ENCODE measurements at places on chromosomes 6 and 20. TPM values are rescaled to one million over a fixed set of nuclear protein-coding genes. Genes with fewer than 3 reads are reported as not detected.

The DPPA5 gene
- total RNA-seq, result not detected

The TBX18 gene
- not detected for total RNA-seq

The TRAPPC3L gene
- total RNA-seq, result not detected

The NOL4L gene
- total RNA-seq, result 27.8 TPM

The C6orf47 gene
- total RNA-seq, result 21.6 TPM

The B4GALT5 gene
- total RNA-seq, result 23.4 TPM

The ZBTB24 gene
- total RNA-seq, result 25.5 TPM

The GSTA1 gene
- total RNA-seq, result not detected

The MDFI gene
- not detected for total RNA-seq

The GPR63 gene
- 3.9 TPM for total RNA-seq

The CDH26 gene
- total RNA-seq, result 0.43 TPM

The COQ3 gene
- 9.7 TPM for total RNA-seq

The LRFN2 gene
- total RNA-seq, result 0.16 TPM

The ACSS2 gene
- total RNA-seq, result 44.5 TPM

The BTN2A1 gene
- total RNA-seq, result 25.5 TPM

The KCNQ5 gene
- total RNA-seq, result 15.7 TPM

The TBXT gene
- not detected for total RNA-seq

The MACROD2 gene
- total RNA-seq, result not detected

The SLC22A16 gene
- total RNA-seq, result 0.18 TPM

The LST1 gene
- total RNA-seq, result 33.1 TPM

The HCRTR2 gene
- total RNA-seq, result not detected

The CTCFL gene
- total RNA-seq, result not detected

The AURKA gene
- 62.9 TPM for total RNA-seq

The FILIP1 gene
- not detected for total RNA-seq

The RAB44 gene
- total RNA-seq, result 0.07 TPM

The LAMA4 gene
- total RNA-seq, result not detected

The ADA gene
- total RNA-seq, result 85.7 TPM

The FGD2 gene
- 2.0 TPM for total RNA-seq

The MMS22L gene
- total RNA-seq, result 60.9 TPM

The DDO gene
- not detected for total RNA-seq

The BNIP5 gene
- total RNA-seq, result not detected

The WFDC8 gene
- total RNA-seq, result not detected

The C6orf58 gene
- not detected for total RNA-seq

The POM121L2 gene
- not detected for total RNA-seq

The TMEM151B gene
- total RNA-seq, result not detected

The CDC5L gene
- total RNA-seq, result 27.3 TPM

The ASIP gene
- not detected for total RNA-seq

The GMPR gene
- total RNA-seq, result 1.1 TPM

Data from T-helper 2 cell treated with Interferon-gamma antibody and Interleukin-4, amounts not matched to agents 100 ng/mL and 5 ng/mL, for 36 hours (primary cell).